ENCODE measurements at places on chromosomes 2 and 18. TPM values are rescaled to one million over a fixed set of nuclear protein-coding genes. Genes with fewer than 3 reads are reported as not detected.

GRCh38 chr2:128640166-128640844, 321.6 kb upstream of the HS6ST1 start:
- DNase-seq, result no peak

DNA sequence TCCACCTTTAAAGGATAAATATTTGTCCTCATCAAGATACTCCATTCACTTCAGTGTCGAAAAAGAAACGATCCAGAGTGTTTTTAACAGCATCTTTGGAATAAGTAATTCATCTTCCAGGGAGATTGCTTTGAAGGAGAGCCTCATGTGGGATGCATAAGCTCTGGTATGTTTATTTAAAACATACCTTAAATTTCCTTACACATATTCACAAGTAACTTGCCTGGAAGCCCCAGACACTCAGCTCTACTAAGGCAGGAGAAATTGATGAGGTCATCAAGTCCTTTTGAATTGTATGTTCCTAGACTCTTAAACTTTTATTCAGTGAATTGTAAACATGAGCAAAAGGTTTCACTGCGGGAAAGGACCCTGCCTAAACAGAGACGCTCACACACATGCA, 103.0 kb downstream of the CDK15 start:
- no peak for DNase-seq

Gene FSHR
- not detected for total RNA-seq

Gene ETAA1
- 4.6 TPM for total RNA-seq

- DNase-seq, result no peak
Observed at GRCh38 chr2:8554296-8554806, 127.5 kb upstream of the ID2 start.

- no peak for DNase-seq
Observed at GRCh38 chr18:32252141-32252860, 62.5 kb downstream of the MEP1B start.

Gene CXCR4
- 3.7 TPM for total RNA-seq

DNA sequence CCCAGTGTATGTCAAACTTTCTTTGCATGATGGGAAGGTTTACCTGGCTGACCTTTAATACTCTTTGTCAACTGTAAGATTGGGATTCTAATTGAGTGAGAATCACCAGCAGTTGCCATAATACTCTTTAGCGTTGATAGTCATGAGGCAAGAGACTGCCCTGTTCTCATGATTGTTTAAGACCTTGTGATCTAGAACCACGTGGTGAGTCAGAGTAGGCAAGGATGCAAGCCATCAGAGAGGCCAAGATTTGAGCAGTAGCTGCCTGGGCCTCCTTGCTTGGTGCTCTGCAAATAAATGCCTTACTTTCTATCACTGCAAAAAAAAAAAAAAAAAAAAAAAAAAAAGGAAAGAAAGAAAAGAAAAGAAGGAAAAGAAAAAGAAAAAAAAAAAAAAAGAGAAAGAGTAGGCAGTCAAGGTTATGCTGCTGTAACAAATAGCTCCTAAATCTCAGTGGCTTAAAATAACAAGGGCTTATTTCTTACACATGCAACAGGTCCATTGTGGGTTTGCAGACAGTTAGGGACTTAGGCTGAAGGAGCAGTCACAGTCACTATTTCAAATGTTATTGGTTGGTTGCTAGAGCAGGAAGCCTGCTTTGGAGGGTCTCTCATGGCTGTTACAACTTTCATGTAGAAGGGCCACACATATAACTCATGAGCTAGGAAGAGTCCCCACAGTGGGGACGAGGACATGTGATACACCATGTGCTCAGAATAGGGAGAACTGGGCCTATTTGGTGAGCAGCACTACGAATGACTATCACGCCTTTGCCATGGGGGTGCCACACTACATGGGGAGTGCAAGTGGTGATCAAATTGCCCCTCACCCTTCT, 21.7 kb downstream of the IL1R2 start:
- no peak for DNase-seq

GRCh38 chr2:231786177-231786916, at the start of gene COPS7B:
TSS of gene COPS7B (plus strand) at chr2:231786445. CDS start at chr2:231788571, 2,126 bp downstream.
- peak; percentile 58 for DNase-seq

Gene EFR3B
- 1.4 TPM for total RNA-seq

- DNase-seq, result no peak
Observed at GRCh38 chr2:25165992-25166875, 2.1 kb downstream of the POMC start.

DNA sequence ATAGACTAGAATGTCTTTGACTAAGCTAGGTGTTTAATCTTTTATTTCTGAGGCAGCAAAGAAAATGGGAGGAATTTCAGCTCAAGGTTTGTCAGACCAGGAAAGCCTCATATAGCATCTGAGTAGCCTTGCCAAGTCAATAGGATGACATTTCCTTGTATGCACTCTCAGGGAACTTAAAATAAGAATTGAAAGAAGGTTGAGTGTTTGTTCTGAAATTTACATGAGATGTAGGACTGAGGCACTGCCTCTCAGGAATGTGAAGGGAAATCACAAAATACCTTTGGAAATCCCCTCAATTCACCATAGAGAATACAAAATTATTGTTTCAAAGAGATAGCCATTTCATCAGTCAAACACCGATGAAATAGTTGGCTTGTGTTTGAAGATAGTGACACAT, 392.0 kb upstream of the NRP2 start:
- DNase-seq, result no peak

DNA sequence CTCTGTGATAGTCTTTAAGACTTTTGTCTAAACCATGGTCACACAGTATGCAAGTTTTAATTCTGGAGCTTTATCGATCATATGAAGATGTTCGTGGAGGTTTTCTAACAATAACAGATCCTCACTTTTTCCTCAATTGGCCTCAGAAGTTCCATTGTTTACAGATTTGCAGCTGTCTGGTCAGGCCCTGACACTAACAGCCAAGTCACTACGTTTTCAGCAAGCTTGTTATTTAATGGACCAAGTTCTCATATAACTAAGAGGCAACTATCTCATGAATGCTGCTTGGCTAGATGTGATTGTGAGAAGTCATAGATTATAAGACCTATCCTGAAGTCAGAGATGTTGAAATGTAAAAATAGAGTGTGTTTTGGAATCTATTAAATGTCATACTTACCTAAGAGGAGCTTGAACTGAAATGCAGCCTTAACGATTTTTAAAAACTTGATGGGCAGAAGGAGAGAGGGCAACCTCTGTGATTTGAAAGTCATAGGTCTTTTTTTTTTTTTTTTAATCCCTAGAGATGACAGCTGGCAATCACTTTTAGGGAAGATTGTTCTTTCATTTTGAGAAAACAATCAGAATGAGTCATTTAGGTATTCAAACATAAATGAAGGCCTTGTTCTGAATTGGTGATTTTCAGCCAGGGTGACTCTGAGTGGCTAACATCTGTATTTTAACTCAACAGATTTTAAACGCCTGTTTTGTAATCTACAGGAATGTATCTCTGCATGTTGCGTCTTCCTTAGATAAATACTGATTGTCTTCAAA, 48.4 kb upstream of the NEMP2 start:
- DNase-seq, result no peak

Gene PRKRA
- total RNA-seq, result 110 TPM

DNA sequence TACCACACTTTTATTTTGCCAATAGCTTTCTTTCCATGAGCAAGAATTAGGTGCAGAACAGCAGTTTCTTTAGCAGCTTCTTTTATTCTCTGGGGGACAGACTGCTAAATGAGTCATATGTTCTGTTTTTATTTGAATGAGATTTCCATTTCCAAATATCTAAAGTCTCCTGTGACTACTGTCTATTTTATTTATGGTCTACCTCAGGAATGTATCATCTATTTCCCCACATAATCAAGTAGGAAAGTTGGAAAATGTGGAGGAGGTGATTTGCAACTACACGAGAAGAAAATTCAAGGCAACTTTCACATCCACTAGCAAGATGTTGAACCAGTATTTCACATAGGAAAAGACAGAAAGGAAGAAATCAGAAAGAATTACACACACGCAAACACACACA, 139.9 kb upstream of the MEX3C start:
- no peak for DNase-seq

Gene COA5
- total RNA-seq, result 45.1 TPM

DNA sequence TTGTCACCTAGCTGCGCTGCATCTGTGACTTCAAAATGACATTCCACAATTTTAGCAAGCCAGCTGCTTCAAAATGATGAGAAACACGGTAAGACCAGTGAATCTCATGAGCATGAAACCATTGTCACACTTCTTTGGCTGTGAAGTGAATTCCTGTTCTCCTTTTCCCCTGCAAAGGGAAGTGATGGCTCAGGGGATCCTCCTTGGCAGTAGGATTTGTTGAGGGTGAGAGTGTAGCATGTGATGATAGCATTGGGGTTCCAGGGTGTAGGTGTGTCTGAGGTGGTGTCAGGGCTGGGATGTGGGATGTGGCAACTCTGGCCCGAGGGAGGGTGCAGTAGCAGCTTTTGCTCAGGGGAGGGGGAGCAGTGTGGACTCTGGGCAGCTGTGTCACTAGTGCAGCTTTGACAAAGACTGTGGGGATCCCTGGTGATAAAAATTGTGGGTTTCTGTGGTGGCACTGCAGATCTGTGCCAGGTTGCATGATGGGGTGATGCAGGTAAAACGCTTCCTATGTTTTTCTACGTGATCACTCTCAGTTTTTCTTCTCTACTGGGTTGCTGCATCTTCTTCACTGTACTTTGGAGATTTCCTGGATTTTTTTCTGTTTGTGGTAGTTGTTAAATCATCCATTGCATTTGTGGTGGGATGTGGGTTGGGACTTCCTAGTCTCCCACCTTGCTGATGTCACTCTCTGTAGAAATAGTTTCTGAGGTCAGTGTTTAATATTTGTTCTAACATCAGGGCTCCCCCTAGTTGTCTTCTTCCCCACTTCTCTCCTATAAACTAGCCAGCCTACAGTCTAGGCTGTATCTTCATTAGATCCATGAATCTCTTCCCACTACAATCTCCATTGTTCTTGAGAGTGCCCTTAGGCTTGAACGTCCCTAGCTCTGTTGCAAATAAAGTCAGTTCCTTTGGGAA, 107.0 kb downstream of the ACTR3 start:
- DNase-seq, result no peak

Gene C2orf68
- 28.4 TPM for total RNA-seq

DNA sequence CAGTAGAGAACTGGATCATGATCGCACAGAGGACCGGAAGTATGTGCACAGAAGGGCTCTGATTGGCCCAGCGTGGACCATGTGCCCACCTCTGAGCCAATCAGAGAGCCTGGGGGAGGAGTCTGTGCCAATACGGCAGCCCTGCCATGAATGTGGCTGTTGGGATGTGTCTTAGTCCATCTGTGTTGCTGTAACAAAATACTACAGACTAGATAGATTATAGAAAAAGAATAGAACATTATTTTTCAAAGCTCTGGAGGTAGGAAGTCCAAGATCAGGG, 132.0 kb downstream of the NDUFA10 start:
- DNase-seq, result no peak

- no peak for DNase-seq
Observed at GRCh38 chr18:7157760-7158159, 40.2 kb upstream of the LAMA1 start.

DNA sequence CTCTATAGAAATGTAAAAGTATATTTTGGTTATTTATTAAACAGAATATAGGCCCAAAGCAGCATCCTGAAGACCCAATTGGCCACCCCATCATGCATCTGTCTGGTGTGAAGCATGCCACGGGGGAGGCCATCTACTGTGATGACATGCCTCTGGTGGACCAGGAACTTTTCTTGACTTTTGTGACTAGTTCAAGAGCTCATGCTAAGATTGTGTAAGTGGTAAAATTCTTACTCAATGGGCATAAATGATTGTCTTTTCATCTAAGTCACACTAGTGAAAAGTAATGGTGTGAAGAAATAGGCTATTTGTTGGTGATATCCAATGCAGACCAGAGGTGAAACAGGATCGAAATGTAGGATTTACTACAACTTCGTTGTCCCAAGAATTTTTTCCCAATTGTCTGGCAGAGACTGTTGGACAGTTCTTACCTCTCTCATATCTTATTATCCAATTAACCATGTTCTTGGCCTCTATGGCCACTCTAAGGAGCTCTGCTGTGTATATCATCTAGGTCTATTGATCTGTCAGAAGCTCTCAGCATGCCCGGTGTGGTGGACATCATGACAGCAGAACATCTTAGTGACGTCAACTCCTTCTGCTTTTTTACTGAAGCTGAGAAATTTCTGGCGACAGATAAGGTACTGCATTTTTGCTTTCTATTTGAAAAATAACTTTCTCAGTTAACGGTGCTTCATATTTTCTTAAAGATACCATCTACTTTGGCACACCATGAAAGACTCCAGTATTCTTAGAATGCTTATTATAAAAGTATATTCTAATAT, 35.0 kb downstream of the AOX1 start:
- no peak for DNase-seq

- DNase-seq, result peak; percentile 19
Observed at GRCh38 chr2:69012310-69013141, 453 bp upstream of the ANTXR1 start.

Gene PASK
- total RNA-seq, result 0.27 TPM

Gene DIPK1C
- not detected for total RNA-seq

GRCh38 chr2:3001615-3002560, 375.7 kb downstream of the EIPR1 start:
- no peak for DNase-seq

DNA sequence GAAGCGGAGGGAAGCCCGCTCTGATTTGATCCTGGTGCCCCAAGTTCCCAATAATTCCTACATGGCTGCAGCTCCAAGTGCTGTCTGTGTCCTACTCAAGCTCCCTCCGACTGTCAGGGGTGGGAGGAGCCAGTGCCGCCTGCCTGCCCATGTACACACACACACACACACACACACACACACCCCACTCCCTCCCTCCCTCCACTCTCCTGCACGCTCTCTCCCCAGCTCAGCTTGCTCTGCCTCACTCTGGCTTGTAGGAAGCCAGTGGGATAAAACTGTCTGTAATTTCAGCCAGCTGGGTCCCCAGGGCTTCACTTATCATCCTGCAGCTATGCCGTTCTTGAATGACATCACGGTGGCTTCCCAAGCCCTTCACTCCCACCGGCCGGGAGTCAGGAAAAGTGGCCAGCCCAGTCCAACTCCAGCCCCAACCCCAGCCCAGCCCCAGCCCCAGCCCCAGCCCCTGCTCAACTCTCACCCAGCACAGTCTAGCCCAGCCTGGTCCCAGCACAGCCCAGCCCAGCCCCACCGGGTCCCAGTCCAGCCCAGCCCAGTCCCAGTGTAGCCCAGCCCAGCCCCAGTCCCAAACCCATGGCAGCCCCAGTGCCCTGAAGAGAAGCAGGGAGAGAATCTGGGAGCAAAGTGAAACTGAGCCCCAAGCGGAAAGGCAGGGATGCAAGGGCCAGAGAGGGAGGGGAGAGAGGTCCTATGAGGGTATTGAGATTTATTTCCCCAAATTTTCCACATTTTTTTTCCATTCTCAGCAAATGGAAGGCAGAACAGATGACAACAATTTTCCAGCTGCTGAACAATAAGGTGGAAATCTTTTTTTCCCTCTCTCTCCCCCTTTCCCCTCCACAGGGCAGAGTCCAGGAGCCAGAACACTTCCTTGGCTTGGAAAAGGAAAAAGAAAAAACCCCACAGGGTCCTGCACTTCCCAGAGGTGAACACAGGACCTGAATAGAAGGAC, 144.0 kb downstream of the TNS1 start:
- peak; percentile 87 for DNase-seq

- DNase-seq, result no peak
Observed at GRCh38 chr2:236574000-236574399, 4.4 kb downstream of the ACKR3 start.

DNA sequence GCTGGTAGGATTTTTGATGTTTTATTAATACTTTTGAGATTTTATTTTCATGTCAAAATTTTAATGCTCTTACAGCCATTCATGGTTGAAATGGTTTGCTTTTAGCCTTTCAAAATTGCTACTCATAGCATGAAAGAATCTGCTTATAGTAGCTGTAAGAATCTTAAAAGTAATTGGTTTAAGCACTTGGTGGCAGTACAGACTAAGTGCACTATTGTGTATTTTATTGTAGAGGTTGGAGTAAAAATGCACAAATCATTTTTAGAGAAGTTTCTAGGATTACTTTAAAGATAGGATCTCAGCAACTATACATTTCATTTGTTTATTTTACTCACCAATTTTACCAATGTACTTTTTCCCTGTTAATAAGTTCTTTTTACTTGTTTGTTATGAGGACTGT, 205.8 kb downstream of the SPAG16 start:
- DNase-seq, result no peak
